Naive thymus-derived CD8-positive, alpha-beta T cell (primary cell): ENCODE measurements at places on chromosomes 6 and 20. TPM values are rescaled to one million over a fixed set of nuclear protein-coding genes. Genes with fewer than 3 reads are reported as not detected.

Gene OR12D3
- total RNA-seq: not detected

Gene UST
- 0.47 TPM for total RNA-seq

Gene VNN1
- total RNA-seq: not detected

Gene BMP7
- not detected for total RNA-seq

Gene DAAM2
- not detected for total RNA-seq

Gene DEFB129
- total RNA-seq: not detected

Gene POPDC3
- total RNA-seq: not detected

Gene FAM209B
- 4.4 TPM for total RNA-seq

Gene DEFB132
- total RNA-seq: not detected

Gene LAMA4
- total RNA-seq: not detected

Gene GPR63
- 0.11 TPM for total RNA-seq

Gene SPEF1
- 0.33 TPM for total RNA-seq

Gene IPCEF1
- total RNA-seq: 98.8 TPM

Gene IMPG1
- total RNA-seq: not detected

Gene PET117
- 22.5 TPM for total RNA-seq

Gene SPAG4
- total RNA-seq: 0.74 TPM

Gene CDK5RAP1
- total RNA-seq: 53.3 TPM

Gene LINC00237
- not detected for total RNA-seq

Gene SUMO4
- 6.0 TPM for total RNA-seq

Gene COL12A1
- total RNA-seq: not detected

Gene TCF21
- not detected for total RNA-seq

Gene GTSF1L
- total RNA-seq: 0.73 TPM

Gene CDK19
- 19.0 TPM for total RNA-seq

Gene RSPH9
- not detected for total RNA-seq

Gene SLC44A4
- not detected for total RNA-seq

Gene PRR18
- total RNA-seq: not detected

Gene BHLHE23
- not detected for total RNA-seq

Gene TRIM31
- total RNA-seq: not detected

Gene MAP3K5
- total RNA-seq: 8.7 TPM

Gene FNDC1
- total RNA-seq: not detected

Gene HLA-DQA1
- 15.5 TPM for total RNA-seq

Gene HLA-DRA
- 75.7 TPM for total RNA-seq

Gene TRIM40
- not detected for total RNA-seq

Gene FAM50B
- 12.3 TPM for total RNA-seq

Gene TFAP2C
- not detected for total RNA-seq

Gene LY86
- 2.2 TPM for total RNA-seq

Gene LGSN
- 0.08 TPM for total RNA-seq

Gene TINAG
- total RNA-seq: not detected

Gene C20orf144
- total RNA-seq: 0.38 TPM

Gene BNIP5
- not detected for total RNA-seq

Gene HFE
- 1.6 TPM for total RNA-seq

Gene LPIN3
- total RNA-seq: 0.44 TPM

Gene C20orf141
- not detected for total RNA-seq

Gene SIRPD
- 0.39 TPM for total RNA-seq

Gene GJA10
- not detected for total RNA-seq

Gene SLC22A7
- total RNA-seq: not detected

Gene AGER
- total RNA-seq: 60.3 TPM

Gene PLCB4
- not detected for total RNA-seq

Gene APCDD1L
- not detected for total RNA-seq

Gene LTB
- 450 TPM for total RNA-seq
